ENCODE measurements at places on chromosomes 12 and 14.

DNA sequence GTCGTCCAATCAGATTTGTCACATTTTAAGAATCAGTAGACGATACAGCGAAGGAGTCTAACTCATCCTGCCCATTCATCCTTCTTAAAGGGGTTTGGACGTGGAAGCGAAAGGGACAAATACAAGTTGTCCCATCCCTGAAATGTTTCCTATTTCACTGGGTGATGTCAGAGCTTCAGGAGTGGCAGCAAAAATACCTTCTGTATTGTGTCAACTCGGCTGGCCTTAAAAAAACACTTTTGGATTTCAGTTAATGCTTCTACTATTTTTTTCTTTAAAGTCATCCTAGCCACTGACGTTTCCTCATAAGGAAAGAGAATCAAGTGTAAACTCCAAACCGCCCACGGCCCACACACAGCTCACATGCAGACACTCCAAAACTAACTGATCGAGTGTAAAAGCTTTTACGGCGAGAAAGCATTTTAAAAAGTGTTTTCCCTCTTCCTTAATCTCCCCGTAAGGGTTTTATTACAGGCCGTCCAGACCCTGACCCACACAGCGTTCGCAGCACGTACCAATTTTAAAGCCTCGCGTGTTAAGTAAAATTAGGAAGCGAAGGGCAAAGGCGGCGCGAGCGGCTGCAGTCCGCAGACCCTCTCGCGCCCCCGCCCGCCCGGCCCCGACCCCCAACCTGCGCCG, 593 bp downstream of the CFL2 start:
- DNase-seq: peak; percentile 65

- DNase-seq: no peak
Observed at GRCh38 chr12:122518908-122519307, 7.8 kb downstream of the RSRC2 start.

- DNase-seq: no peak
Observed at GRCh38 chr12:108080363-108080762, 48.7 kb upstream of the WSCD2 start.

- DNase-seq: no peak
Observed at GRCh38 chr12:8834230-8834629, 11.8 kb downstream of the A2ML1 start.

- no peak for DNase-seq
Observed at GRCh38 chr14:56905282-56905681, 95.0 kb upstream of the OTX2 start.

GRCh38 chr12:14393751-14394150, 28.3 kb downstream of the ATF7IP start:
- no peak for DNase-seq

DNA sequence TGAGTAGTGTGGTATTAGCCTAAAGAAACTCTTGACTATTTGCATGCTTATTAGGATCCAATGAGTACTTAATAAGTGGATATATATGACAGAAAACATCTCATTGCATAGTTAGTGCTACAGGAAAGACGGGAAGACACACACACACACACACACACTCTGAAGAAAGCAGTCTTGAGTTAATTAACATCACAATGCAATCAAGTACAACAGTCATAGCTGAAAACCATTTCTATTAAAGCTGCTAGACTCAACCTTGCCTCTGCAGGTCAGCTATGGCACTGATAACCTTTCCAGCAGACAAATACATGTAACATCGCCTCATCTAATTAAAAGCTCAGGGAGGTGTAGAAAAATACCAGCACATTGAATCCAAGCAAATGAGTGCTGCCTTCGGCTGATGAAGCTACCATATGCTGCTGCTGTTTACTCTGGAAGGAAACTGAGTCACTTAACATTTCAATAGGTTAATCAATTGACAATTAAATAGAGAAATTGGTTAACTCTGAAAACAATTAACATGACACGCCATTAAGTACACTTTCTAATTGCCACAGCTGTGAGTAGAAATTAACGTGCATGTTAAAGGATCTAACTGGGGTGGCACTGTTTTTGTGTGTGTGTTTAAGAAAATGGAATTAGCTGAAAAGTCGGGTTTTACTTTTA, 93.2 kb upstream of the OTX2 start:
- no peak for DNase-seq

GRCh38 chr12:53071591-53072551, 7.3 kb downstream of the SPRYD3 start:
- DNase-seq: no peak

- DNase-seq: peak; percentile 34
Observed at GRCh38 chr12:124862768-124863415, 772 bp downstream of the SCARB1 start.

GRCh38 chr12:109764123-109764522, 50.5 kb downstream of the FAM222A start:
- no peak for DNase-seq

DNA sequence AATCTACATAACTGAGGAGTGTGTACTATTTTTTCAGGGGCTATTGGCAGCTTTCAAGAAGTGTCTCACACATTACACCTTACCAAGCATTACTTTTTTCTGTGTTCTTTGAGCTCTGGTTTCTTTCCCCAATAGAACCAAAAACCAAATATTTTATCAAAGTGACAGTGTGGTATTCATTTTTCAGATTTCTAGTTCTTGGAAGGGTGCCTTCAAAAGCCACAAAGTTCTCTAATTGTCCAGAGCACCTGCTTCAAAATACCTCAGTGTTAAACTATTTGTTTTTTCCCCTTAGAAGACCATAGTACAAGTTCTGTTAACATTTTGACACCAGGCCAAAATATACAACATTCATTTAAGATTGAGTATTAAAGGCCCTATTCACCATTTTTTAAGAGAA, 515.7 kb downstream of the ETNK1 start:
- DNase-seq: no peak

GRCh38 chr12:24470050-24470449, 478.9 kb downstream of the BCAT1 start:
- DNase-seq: peak; percentile 5

- DNase-seq: peak; percentile 34
Observed at GRCh38 chr12:9049520-9050133, 60.3 kb downstream of the KLRG1 start.

GRCh38 chr14:57970594-57970993, 104.7 kb upstream of the SLC35F4 start:
- DNase-seq: no peak

- no peak for DNase-seq
Observed at GRCh38 chr12:11677752-11678151, 28.3 kb downstream of the ETV6 start.
